ENCODE measurements at places on chromosomes 12 and 14.

- no peak for DNase-seq
Measured at GRCh38 chr12:63706336-63706735, 38.0 kb upstream of the DPY19L2 start.

DNA sequence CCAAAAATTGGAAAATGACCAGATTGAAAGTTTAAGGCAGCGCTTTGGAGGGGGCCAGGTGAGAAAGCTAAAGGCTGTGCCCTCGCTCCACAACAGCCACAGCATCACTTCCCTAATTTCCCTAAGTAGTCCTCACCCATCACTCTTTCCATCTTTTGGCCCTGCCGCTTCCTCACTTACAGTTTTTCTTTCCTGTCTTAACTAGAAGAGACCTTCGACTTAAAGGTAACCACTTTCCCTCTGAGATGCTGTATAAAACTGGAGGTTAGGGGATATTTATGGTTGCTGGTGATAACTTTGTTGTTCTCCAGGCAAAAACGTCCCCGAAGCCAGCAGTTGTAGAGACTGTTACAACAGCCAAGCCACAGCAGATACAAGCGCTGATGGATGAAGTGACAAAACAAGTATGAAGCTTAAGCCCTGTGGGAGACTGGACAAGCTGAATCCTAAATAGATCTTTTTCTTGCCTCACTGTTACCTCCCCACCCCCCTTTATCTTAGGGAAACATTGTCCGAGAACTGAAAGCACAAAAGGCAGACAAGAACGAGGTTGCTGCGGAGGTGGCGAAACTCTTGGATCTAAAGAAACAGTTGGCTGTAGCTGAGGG is 4.3 kb downstream of the DDIT3 start:
- no peak for DNase-seq

- DNase-seq, result no peak
Measured at GRCh38 chr14:44820230-44820964, 141.3 kb downstream of the KLHL28 start.

DNA sequence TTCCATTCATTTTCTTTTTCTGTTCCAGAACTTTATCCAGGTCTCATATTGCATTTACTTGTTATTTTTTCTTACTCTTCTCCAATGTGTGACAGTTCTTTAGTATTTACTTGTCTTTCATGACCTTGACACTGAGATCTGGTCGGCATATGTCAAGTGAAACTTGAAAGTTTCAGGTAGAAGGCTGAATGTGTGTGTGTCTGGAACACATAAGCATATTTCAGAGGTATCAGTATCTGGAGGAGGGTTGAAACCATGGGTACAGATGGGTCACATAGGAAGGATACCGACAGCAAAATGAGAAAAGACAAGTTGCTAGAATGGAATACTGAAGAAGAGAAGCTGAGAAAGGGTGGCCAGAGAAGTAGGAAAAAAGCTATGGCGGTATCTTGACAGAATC is 22.5 kb upstream of the PTGDR start:
- no peak for DNase-seq

DNA sequence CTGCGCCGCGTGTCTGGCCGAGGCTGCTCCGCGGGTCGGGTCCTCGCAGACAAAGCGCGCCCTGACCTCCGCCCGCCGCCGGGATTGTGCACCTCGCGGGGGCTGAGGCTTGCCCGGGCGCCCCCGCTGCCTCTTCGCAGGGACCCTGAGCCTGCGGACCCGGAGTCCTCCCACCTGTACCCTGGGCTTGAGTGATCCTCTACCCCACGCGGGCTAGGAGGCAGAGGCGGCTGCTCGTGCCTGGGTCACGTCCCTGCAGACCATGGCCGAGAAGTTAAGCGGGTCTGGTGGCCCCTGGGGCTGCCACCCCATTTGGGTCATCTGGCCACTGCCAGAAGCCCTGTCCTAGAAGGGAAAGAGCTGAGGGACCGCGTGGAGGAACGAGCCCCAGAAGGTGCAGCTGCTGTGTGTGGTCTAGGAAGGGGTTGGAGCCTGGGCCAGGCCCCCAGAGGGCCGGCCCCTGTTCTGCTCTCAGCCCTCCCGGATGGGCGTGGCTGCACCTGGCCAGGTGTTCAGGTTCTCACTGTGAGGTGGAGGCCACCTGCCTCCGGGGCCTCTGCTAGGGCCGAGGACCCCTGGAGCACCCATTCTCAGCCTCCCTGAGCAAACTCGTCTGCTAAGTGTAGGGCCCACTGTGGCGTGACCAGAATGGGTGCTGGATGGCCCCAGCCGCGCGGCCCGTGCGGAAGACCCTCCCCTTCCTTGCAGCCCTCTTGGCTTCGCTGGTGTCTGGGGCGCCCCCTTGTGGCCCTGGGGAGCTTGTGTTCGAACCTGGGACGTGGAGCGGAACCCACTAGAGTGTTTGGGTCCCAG is 49.6 kb downstream of the LRCOL1 start:
- DNase-seq, result no peak

GRCh38 chr12:25759752-25760151 is 198.7 kb upstream of the RASSF8 start:
- DNase-seq, result no peak

GRCh38 chr12:52630599-52631200 is 12.3 kb upstream of the KRT73 start:
- no peak for DNase-seq

DNA sequence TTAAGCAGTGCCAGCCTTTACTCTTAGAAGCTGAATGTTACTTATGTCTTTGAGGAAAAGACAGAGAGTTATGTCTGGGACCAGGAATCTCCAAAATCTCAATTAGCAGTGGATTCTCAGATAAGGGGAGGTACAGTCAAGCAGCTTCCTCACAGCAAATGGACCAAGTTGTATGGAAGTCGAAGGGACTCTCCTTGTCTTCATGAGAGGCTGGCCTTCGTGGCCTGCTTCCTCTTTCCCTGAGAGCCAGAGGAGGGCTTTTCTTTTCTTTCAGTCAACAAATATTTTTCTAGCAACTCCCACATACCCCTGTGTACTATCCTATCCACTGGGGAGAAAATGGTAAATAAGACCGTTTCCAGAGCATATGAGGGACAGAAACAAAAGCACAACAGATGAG is 6.6 kb upstream of the WNT5B start:
- no peak for DNase-seq

DNA sequence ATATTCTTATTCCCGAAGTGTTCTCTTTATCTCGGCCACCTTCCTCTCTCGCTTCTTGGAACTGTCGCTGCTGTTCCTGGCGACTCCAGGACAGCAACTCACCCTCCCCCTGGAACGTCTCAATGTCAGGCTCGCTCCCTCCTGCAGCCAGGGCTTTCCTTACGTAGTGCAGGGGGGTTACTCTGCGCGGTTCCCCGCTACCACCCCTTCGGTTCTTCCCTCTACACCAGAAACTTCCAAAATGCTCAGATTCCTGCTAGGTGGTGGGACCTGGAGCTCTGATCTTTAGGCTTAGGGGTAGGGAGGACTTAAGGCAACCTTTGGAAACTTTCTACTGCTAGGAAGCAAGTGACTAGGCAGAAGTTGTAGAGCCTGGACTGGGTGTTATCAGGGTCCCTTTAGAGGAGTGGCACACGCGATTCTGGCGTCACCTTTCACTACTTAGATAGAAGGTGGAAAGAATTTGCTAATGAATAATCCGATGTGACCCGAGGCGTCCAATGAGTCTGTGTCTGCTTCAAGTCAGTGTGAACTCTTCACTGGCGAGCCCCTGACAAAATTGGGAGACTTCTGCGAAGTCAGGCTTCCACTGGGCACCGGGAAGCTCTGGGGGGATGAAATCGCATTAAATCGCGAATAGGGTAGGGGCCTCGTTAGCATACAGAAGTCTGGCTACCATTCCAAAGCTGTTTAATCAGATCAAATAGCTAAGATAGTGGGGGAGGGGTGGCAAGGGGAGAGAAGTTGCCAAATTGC is 900 bp upstream of the DPF3 start:
- no peak for DNase-seq

- no peak for DNase-seq
Measured at GRCh38 chr12:126770188-126770587, 1496.8 kb upstream of the TMEM132C start.

- no peak for DNase-seq
Measured at GRCh38 chr14:53840444-53840843, 116.2 kb downstream of the BMP4 start.

DNA sequence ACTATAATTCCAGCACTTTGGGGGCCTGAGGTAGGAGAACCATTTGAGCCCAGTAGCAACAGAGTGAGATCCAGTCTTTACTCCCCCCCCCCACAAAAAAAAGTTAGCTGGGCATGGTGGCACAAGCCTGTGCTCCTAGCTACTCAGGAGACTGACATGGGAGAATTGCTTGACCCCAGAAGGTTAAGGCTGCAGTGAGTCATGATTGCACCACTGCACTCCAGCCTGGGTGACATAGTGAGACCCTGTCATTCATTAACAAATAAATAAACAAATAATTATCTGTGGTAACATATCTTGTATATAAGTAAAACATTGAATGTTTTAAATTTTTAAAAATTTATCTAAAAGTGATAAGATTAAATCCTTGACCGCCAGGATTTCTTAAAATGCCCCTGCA is 4.8 kb downstream of the ENTPD5 start:
- DNase-seq, result no peak

GRCh38 chr14:101132588-101132987 is 229.1 kb upstream of the RTL1 start:
- DNase-seq, result no peak

- DNase-seq, result no peak
Measured at GRCh38 chr12:54207539-54208294, 18.9 kb upstream of the SMUG1 start.

DNA sequence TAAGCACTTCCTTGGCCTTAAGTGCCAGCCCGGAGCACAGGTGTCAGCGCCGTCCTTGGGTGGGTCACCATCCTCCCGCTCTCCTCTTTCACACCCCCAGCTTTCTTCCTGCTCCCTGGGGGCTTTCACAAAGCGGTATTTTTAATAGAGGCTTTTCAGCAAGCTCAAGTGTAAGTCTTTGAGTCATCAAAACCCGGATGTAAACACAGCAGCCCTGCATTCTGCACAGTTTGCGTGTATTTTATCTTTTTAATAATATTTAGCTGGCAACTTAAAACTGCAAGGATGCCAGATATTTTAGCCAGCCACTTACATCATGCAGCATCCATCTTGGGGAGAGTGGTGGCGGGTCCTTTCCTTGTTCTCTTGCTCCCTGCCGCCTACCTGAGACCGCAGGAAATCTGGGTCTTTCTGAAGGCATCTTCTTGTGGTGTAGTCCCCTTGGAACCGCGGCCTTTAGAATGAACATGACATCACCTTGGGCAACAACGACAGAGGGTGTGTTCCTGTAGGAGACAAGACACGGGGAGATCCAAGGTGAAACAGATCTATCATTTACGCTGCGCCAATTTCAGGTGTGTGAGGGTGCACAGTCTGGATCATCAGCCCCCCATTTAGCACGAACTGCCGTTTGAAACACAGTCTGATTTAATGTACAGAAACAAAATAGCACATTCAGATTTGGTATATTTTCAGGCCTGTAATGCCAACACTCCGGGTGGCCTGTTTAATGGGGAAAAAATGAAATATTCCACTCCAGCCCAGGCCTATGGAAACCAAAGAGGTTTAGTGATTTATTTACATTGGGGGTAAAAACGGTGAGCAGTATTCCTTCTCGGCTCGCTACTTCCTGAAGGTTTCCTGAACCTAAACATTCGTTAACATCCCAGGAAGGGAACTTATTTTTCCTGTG is 12.5 kb upstream of the IRF2BPL start:
- DNase-seq, result no peak

DNA sequence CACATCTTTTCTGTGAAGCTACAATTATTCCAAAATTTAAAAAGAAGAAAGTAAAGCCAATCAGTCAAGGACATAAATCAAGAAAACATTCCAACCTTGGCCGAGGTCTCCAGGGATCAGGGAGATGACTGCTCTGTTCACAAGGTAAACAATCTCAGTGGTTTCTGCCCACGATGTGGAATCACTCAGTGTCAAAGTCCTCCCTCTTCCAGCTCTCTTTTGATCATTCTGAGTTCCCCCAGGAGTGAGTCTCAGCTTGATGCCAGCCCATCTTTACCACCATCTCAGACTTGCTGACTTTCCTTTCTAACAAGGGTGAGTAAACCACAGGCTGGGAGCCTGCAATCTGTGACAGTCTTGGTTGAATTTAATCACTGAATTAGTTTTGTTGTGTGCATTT is 4.8 kb upstream of the SERPINA9 start:
- DNase-seq, result no peak

DNA sequence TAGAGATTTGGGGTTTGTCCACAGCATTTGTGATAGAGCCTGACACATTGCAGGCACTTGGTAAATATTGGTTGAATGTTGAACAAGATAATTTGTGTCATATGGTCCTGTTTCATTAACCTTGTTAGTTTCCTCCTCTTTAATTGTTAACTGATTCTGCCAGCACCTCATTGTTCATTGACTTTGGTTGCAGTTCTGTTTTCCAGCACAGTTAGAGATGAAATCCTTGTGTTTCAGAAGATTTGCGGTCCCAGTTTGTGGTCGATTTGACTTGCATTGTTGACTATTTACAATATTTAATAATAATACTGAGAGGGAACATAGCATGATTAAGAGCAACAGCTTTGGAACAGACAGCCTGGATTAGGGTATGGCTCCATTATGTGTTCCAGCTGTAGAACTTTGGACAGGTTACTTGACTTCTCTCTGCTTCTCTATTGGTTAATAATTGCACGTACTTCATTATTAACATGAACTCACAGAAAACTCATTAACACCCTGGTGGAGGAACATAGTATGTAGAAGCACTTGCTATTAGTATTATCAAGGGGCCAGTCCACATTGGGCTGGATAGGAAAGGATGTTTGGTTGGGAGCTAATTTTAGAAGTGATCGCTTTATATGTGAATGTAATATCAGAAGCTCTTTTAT is 8.7 kb downstream of the DRAM1 start:
- no peak for DNase-seq

GRCh38 chr12:76307083-76307482 is 41.1 kb downstream of the BBS10 start:
- no peak for DNase-seq

- no peak for DNase-seq
Measured at GRCh38 chr12:126708492-126708896, 1558.5 kb upstream of the TMEM132C start.

GRCh38 chr12:110501399-110501751 is 536 bp downstream of the VPS29 start:
- DNase-seq, result no peak

- no peak for DNase-seq
Measured at GRCh38 chr14:76320486-76320885, 55.5 kb upstream of the ESRRB start.

GRCh38 chr12:111467857-111468241 is 62.1 kb downstream of the SH2B3 start:
- no peak for DNase-seq
